Stimulated activated CD8-positive, alpha-beta memory T cell treated with anti-CD3 and anti-CD28 coated beads, Interleukin-15, amount 100 ng/mL, for 4 hours (primary cell): ENCODE measurements at places on chromosomes 16 and 17.

DNA sequence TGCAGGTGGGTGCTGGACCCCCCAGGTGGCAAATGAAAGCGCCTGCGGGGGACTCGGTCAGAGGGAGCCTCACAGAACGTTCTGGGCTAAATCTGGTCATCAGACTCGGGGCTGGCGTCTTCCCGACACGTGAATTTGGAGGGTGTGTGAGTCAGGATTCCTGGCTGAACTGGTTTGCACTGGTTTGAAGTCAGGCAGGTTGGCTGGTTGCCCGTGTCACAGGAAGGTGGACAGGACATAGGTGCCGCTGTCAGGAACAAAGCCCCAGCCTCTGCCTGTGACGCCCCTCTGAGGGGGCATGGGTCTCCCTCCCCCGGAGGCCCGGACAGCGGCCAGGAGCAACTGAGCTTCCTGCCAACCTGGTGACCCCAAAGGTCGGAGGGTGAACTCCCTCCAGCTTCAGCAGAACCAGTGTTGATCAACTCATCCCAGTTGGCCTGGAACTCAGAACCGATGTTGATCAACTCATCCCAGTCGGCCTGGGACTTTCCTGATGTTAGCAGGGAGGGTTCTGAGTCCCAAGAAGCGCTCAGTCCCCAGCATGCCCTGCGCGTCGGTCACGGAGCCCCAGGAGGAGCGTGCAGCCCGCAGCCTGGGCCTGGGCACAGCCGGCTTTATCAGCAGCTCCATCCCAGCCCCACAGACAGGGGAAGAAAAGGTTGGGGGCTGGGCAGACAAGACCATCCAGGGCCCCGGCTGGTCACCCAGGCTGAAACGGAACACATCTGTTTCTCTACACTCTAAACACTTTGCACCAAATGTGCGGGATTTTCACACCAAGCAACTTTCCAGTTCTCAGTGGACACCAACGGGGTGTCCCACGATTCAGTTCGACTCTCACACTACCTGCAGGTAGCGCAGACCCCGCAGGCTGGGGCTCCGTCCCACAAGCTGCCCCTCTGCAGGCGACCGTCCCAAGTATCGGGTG is 14.4 kb upstream of the METRNL start:
- DNase-seq: no peak

- DNase-seq: no peak
These were observed 15.3 kb downstream of the VPS53 start for GRCh38 chr17:699345-699744.

- no peak for DNase-seq
These were observed 78.9 kb upstream of the PLCG2 start for GRCh38 chr16:81700071-81700779.

DNA sequence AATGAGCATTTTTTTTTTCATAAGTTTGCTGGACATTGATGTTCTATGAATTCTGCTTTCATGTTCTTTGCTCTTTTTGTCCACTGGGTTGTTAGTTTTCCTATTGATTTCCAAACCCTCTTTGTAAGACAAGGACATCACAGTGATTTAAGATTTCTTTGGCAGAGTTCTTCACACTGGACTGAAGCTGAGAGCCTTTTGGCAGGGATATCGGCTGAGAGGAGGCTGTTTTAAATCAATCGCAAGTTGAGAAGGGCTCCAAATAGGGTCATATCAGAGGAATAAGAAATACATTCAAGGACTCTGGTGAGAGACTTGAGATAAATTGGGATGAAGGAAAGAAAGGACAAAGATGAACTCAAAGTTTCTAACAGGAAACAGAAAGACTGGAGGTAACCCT is 165.8 kb upstream of the AXIN2 start:
- DNase-seq: no peak

- no peak for DNase-seq
These were observed 515.3 kb downstream of the GRIN2A start for GRCh38 chr16:9666834-9667480.

DNA sequence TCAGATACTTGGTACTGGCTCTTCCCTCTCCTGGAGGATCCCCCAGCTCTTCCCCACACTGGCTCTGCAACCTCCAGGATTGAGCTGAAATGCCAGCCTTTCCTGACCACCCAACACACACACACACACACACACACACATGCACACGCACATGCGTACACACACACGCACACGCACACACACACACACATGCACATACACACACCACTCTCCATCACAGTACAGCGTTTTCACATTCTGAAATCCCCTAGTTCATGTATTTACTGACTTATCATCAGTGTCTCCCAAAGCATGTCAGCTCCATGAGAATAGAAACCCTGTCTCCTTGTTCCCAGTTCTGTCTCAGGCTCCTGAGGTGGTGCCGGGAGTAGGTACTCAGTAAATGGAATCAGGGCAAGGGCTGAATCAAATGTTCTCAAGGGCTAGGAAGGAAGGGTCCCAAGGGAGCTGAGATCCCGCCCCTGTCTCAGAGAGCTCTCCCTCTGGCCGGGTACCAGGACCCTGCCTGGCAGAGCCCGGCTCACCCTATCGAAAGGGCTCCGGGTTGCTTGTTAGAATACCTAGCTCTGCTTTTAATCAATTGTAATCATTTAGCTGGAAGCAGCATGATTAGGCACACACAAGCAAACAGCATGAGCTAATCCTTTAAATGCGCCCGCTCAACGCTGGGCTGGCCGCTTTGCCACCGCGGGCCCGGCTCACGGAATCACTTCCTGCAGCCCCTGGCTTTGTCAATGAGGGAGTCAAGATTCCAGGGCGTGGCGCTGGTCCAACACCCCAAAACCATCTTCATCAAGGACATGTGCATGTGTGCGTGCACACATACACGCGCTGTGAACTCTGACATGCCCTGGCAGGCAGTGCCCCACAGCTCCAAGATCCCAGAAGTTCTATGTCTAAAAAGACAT is 140.7 kb downstream of the C16orf78 start:
- DNase-seq: no peak

DNA sequence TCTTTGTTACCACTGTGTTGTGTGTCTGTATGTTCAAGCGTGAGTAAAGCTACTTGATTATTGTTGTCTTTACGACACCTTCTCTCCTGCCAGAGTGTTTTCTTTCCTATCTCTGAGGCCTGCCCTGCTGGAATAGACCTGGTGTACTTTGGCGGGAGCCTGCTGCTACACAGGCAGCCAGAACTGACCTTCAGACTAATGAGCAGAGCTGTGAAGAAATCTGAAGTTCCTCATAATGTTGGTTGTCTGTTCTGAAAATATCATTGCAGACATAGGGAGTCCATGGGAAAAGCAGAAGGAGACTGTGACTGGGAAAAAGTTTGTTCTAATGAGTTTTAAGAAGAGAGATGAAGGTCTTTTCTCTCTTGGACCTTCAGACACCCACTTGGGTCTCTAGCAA is 9.8 kb downstream of the RHOT1 start:
- no peak for DNase-seq

GRCh38 chr16:55811811-55812210 is 21.1 kb downstream of the CES1 start:
- no peak for DNase-seq

- DNase-seq: peak; percentile 20
These were observed 60.4 kb downstream of the NOG start for GRCh38 chr17:56653877-56654276.

- DNase-seq: no peak
These were observed 25.0 kb upstream of the ZNF750 start for GRCh38 chr17:82864713-82865248.

GRCh38 chr16:51239196-51239595 is 88.1 kb upstream of the SALL1 start:
- DNase-seq: no peak

DNA sequence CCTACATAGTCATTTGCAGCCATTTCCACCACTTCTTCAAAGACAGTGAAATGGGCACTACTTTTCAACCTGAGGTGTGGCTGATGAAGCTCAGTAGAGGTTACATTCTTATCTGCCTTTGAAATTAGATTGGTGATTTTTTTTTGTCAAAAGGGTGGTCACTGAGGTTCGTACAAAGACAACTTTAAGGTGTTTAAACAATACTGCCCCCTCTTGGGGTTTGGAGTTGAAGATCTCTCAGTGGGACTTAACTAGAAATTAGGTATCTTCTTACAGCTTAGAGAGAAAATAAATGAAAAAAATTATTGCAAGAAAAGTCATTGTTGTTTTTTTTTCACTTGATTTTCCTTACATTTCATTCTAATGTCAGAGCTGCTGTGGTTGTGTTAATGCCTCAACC is 713.2 kb downstream of the CDH11 start:
- no peak for DNase-seq

DNA sequence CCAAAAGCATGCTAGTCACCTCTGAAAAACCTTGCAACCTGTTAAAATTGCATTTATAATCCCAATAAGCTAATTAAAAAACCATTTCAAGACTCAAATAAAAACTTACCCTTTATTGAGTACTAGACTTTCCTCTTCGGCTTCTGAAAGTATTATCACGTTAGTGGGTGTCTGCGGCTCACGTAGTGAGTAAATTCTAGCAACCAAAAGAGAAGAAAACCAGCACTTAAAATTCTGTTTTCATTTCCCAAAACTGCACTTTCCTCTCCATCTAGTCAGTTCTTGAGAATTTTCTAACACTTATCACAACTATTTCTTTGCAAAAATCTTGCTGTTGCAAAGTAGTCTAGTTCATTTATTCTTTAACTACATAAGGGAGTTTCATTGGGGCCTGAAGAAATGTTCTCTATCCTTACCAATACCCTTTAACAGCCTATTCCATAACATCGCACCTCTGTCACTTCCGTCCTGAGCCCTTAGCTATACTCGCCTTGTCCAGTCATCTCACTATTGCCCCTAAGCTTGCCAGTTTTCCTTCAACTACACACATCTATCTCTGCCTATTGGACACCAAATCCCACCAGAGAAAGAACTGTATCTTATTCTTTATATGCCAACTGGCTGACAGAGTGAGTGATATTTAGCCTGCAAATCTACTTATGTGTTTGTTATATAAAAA is 8.7 kb downstream of the NUP88 start:
- DNase-seq: no peak

- DNase-seq: no peak
These were observed 16.1 kb downstream of the KCNJ16 start for GRCh38 chr17:70091005-70091568.

GRCh38 chr16:70638814-70639792 is 7.3 kb upstream of the IL34 start:
- DNase-seq: no peak

DNA sequence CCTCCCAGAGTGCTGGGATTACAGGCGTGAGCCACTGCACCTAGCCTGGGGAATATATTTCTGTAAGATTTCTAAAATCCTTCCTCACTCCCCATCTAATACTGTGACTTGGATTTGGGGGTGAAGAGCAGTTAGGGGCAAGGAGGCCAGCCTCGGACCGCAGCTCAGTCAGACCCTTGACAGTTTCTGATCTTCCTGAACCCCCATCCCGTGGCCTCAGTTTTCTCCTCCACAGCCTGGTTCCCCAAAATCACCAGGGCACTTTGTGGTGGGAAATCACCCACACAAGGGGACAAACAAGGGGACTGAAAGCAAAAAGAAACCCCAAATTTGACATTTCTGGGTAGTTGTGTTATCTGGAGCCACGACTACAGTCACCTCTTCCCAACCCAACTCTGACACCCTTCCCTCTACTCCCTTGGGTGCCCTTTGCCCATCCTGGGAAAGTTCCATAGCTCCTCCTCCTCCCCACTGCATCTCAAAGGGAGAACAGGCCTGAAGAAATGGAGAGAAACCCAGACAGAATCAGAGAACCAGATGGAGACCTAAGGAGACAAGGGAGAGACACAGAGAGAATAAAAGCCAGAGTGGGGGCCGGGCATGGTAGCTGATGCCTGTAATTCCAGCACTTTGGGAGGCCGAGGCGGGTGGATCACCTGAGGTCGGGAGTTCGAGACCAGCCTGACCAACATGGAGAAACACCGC is 2.8 kb upstream of the STAT5A start:
- no peak for DNase-seq

DNA sequence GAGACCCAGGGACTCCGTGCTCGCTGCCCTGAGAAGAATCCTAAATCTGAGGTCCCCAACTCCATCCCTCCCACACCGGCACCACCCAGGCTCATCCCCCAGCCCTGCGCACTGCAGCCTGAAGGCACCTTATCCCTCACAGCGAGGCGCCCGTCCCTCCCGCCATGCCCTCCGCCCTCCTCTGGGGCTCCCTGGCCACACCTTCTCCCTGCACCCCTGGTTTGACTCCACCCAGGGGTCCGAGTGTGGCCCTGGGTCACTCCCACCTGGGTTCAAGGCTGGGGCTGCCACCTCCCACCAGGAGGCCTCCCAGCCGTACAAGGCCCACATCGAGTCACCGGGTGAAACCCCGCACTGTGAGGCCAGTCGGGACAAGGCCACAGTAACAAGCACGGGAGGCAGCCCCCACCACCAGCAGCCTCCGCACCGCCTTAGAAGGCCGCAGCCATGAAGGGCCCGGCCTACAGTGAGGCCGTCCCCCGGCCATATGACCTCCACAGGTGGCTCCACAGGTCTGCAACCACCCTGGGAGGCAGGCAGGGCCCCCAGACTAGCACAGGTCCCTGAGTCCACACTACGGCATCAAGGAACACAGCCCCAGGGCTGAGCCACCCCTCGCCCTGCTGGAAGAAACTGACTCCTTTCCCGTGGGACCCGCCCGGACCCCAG is 8.3 kb downstream of the HAGH start:
- no peak for DNase-seq

- peak; percentile 12 for DNase-seq
These were observed 41.5 kb downstream of the CD300LF start for GRCh38 chr17:74671031-74671771.

- no peak for DNase-seq
These were observed 212.8 kb downstream of the SOX9 start for GRCh38 chr17:72333570-72333969.

DNA sequence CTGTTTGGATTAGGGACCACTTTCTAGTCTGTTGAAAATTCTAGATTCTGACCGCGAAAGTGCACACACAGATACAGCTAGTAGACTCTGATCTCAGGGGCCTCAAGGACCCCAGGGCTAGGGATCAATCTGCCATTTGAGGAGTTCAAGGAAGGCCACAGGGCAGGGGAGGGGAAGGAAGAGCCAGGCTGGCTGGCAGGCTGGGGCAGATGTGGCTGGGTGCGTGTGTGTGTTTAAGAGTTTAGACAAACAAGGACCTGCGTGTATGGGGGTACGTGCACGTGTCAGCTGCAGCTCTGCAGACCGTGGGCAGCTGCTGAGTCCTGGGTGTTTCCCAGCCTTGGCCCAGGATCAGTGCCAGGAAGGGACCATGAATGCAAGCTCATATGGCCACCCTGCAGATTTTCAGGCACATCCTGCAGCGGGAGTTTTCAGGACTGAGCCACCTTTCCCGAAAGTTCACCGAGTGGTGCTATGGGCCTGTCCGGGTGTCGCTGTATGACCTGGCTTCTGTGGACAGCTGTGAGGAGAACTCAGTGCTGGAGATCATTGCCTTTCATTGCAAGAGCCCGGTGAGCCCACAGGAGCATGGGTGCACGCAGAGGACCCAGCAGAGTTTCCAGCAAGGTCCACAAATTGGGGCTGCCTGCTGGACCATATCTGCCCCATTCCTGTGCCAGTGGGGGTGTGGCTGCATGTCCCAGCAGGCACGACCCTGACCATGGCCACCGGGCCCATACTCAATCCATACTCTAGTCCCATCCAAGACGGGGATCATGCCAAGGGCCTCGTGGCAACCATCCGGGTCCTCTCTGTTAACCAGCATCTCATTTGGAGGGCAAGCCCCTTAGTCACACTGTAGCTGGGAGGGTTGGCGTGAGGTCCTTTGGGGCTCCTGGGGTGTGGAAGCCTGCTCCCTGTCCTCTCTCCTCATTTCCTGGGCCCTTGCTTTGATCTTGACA is 10.6 kb downstream of the TRPV2 start:
- no peak for DNase-seq
